ENCODE measurements at places on chromosomes 5 and 9.

DNA sequence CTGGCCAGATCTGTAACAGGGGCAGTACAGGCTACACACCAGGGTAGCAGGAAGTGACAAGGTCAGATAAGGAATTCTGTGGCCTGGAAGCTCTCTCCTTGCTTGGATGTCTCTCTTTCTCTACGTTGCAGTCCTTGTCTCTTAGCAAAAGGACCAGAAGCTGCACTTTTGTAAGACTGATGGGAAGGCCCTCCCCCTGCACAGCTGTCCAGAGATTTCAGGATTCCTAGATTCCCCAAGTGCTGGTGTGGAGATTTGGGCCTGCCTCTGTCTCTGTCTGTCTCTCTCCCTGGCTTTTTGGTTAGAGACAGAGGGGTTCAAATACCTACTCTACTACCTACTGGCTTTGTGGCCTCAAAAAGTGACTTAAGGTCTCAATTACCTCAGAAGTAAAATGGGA, 10.0 kb upstream of the CNTFR start:
- no peak for DNase-seq

DNA sequence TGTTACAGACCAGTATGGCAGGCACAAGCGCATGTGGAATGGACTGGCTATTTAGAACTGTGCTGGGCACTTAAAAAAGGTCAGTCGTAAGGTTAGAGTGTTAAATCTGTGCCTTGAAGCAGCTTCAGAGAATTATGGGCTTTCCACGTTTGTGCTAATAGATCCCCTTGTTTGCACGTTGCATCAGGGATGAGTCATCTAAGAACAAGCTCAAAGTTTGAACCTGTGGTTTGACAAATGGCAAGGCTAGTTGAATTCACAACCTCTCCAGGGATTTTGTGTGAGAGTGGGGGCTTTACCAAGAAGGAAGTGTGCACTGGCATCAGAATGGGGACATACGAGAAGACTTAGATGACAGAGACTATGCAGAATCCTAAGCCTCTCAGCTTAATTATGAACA, 249.6 kb downstream of the IRX1 start:
- DNase-seq: no peak

- no peak for DNase-seq
Measured at GRCh38 chr9:130114741-130115140, 57.5 kb upstream of the NCS1 start.

GRCh38 chr9:92954049-92954861, 6.9 kb downstream of the FGD3 start:
- no peak for DNase-seq

DNA sequence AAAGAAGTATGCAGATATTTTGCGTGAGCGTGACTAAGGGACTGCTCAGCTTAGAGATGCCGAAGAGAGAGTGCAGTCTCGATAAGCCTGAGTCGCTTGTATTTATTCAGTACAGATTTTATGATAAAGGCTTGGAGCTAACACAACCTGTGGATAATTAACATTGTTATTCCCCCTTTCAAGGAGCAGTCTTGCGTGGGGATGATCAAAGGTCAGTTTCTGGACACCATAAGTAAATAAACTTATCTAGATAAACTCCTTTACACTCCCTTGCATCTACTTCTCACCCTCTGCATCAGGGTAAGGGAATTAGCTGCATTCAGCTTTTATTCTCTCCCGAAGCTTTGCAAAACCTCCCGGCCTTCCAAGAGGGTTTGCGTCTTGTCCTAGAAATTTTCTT, 357.8 kb upstream of the ST8SIA4 start:
- DNase-seq: no peak
